ENCODE measurements at places on chromosomes 4 and X. TPM values are rescaled to one million over a fixed set of nuclear protein-coding genes. Genes with fewer than 3 reads are reported as not detected.
A peak's percentile ranks its signal among the peaks of the same experiment; 100 is the strongest.

The USP27X gene
- total RNA-seq, result 3.0 TPM

The GAB3 gene
- 12.9 TPM for total RNA-seq

The MAGEC3 gene
- not detected for total RNA-seq

The ATOH1 gene
- total RNA-seq, result not detected

DNA sequence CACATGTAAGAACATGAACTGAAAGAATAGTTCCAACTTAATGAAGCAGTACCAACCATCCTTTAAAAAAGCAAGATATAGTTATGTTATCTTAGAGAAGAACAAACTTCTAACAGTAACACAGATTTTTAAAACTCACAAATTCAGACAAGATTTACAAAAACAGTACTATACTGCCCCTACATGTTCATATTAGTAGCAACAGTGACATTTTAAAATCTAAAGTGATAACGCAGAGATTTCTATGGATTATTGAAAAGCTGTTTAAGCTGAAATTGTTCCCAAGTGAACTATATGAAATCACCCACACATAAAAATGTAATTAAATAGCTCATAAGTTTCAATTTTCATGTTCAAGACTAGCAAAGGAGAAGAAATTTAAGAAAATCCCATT lies 166.0 kb downstream of the FBXW7 start:
- no peak for DNase-seq

DNA sequence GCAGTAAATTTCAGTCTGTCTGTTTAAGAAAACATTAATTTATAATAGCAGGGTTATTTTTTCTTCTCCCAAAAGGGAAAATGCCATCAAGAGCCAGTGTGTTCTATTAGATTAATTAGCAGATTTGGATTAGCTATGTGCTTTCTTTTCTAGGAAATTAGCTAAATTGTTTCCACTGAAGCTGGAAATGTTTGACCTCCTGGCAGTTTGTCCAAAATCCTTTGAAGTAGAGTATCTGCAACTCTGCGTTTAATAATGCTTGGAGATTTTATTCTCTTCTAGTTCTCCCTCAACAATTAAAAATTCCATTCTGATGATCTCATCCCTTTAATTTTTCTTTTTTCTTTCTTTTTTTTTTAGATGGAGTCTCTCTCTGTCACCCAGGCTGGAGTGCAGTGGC lies 27.1 kb upstream of the HOPX start:
- DNase-seq, result no peak

GRCh38 chrX:72620550-72621145 lies 48.0 kb upstream of the HDAC8 start:
- DNase-seq, result no peak

- DNase-seq, result no peak
Observed at GRCh38 chrX:21374994-21375707, 933 bp downstream of the CNKSR2 start.

DNA sequence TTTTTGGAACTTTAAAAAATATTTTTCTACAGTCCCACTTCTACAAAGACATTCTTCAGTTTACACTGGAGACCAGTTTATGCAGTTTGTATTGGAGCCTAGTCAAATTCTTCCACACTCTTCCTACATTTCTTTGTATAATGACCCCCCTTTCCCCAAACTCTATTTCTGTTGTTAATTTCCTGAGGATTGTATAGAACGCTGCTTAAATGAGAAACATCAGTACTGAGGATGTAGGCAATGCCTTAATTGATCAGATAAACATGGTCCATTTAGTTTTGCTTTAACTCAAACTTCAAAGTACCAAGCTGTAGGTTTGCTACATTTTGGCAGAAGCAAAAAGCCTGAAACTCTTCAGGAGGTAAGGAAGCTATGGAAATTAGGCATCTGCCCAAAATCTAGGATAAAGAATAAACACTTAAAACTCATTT lies 155.5 kb downstream of the SLC7A11 start:
- DNase-seq, result no peak

DNA sequence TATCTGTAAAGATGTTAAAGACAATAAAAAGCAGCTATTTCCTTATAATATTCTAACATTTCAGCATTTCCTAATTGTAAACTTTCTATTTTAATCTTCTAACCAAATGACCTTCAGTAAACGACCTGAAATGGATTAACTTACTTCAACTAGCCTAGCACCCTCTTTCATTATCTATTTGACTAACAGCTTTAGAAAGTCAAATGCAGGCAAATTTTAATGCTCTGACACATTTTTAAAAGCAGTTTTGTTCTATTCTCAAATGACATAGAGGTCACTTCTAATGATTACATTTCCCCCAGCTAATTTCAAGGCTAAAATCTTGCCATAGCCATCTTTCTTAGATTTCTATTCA lies 41.9 kb downstream of the SLC7A11 start:
- DNase-seq, result no peak

DNA sequence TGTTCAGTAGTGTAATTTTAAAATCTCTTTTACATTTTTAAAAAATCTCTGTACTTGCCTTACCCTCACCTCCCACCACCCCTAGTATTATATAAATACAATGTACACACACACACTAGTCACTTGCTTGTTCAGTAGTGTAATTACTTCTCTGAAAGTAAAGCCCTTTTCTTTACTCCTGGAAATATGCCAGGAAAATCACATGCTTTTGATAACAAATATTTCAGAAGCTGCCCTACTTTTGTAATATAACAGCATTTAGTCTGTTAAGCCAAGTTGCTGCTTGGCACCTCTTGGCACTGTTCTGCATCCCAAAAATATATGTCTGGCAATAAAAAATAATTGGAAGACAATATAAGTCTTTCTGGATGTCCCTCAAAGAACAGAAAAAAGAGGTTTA lies 172.8 kb upstream of the APOOL start:
- no peak for DNase-seq

GRCh38 chr4:130029442-130029841 lies 933.5 kb downstream of the C4orf33 start:
- DNase-seq, result no peak

DNA sequence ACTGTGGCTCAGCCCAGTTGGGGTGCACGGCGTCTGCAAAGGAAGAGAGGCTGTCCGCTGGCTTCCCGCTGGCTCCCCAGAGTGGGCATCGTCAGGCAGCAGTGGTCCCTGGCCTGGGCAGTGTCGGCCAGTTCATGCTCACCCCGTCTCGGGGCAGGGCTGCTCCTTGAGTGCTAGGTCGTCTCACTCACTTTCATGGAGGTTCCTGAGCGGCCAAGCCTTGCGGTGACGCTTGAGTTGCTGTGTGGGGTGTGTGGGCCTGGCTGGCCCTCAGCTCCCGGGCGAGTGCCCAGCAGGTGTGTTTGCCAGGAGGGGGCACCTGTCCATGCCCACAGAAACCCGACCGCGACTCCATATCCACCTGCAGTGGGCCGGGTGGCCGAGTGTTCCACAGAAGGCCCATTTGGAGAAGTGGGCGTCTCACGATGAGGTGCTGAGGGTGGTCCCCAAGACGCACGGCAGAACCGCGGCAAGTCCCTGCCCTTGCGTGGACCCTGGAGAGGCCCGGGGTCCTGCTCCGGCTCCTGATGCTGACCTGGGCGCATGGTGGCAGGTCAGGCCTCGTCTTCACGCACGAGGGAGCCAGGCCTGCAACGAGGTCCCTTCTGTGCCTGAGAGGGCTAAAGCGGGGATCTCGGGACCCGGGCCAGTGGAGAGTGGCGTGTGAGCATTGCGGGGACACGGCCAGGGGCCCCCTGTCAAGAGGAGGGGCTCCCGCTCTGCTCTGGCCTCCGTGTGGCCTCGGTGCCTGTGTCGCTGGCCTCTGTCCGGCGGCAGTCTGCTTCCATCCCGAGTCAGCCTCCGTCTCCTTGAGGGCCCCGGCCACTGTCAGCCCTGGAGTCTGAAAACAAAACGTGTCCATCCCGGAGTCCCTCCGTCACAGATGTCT lies 18.5 kb upstream of the UVSSA start:
- no peak for DNase-seq

DNA sequence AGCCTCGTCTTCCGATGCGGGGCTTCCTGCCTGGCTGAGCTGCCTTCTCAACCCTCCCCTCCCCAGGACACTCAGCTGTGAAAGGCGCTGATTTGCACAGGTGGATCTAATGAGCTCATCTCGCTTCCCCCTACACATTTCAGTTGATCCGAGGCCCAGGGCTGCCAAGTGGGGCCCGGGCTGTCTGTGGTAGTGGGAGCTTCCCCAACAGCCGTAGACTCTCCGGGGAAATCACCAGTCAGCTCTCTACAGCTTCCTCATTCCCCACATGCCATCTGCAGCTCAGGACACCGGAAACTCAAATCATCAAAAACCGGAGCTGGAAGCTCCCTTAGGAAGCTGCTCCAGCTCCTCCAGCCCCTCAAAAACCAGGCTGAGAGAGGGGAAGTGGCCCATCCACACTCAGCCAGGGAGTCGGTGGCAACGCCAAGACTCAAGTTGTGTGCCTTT lies 56.2 kb downstream of the SMIM20 start:
- peak; percentile 68 for DNase-seq

DNA sequence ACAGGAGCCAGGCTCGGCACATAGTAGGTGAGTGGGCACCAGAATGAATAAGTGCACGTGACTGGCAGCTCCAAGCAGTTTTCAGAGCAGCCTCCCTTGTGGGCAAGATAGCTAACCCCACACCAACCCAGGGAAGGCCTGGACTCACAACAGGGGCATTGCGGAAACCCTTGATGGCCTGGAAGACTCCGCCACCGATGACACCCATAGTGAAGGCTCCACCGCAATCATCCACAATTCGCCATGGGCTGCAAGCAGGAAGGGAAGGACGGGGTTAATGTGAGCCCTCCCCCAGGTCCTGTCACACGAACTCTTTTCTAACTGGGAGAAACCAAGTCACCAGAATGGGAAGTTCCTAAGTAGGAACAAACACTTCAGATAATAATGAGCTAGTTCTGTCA lies 957 bp downstream of the TIMM17B start:
- DNase-seq, result no peak

DNA sequence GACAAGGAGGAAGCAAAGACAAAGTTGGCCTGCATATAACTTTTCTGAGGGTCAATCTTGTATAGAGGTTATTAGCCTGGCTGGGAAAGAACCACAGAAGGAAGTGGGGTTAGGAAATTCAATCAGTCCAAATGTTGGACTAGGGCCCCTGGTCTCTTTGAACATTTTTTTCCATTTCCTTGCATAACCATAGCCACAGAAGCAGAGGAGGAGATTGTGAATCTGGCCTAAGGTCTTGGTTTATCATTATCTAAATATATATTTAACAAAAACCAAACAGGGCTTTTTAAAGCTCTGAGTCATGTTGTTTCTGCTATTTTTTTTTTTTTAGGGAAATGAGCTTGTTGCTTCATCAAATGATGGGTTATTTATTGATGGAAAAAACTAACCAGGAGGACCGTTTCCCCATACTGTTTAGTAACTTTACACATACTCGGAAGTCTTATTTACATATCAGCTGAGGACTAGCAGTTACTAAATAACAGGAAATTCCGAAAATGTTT lies 97.7 kb upstream of the ACSL4 start:
- DNase-seq, result no peak

DNA sequence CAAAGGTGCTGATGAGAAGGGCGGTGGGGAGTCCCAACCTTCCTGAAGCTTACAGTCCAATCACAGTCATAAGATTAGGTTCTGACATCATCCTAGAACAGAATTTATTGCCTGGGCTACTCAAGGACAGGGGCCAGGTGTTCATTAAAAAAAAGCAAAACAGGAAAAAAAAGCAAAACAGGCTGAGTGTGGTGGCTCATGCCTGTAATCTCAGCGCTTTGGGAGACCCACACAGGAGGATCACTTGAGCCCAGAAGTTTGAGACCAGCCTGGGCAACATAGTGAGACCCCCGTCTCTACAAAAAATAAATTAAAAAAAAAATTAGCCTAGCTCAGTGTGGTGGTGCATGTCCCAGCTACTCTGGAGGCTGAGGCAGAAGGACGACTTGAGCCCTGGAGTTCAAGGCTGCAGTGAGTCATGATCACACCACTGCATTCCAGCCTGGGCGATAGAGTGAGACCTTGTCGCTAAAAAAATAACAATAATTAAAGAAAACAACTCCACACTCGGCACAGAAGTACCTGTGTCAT lies 3.0 kb downstream of the RAB9A start:
- DNase-seq, result no peak

DNA sequence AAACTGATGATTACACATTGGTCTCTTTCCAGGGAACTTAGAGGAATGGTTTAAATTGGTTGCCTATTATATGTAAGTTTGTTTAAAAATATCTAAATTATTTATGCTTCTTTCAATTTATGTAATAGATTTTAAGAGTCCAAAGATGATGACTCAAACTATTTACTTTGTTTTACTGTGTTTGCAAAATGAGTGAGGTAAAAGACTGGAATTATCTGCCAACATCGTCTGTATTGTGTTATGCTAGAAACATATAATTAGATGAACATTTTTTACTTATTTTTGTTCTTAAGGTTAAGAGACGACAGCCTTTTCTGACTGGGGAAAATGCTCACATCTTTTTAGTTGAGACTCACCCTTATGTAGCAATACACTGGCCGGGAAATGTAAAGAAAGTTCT lies 51.1 kb upstream of the SYTL5 start:
- DNase-seq, result no peak

DNA sequence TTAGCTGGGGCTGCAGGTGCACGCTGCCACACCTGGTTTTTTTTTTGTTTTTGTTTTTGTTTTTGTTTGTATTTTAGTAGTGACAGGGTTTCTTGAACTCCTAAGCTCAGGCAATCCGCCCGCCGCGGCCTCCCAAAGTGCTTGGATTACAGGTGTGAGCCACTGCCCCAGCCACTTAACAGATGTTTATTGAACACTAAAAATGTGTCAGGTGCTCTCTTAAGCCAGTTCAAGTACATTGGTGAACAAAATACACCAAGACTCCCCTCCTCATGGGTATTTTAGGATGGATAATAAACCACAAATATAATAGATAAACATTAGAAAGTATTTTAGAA lies 69.9 kb downstream of the TRAPPC11 start:
- DNase-seq, result no peak

DNA sequence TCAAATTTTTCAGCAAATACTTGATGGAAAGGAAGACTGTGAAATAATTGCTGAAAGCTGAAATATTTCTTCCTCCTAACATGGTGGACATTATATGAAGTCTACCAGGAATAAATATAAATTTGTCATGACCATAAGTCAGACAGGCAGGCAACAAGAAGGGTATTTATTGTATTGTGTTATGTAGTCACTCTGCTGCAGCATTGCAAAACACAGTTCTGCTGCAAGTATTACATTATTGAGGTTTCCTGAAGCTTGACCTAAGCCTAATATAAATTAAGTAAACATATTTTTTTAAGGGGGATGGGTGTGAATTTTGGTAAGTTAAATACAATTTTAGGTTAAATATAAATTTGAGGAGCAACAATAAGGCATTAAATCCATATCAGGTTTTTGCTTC lies 60.2 kb upstream of the MAOA start:
- DNase-seq, result no peak

DNA sequence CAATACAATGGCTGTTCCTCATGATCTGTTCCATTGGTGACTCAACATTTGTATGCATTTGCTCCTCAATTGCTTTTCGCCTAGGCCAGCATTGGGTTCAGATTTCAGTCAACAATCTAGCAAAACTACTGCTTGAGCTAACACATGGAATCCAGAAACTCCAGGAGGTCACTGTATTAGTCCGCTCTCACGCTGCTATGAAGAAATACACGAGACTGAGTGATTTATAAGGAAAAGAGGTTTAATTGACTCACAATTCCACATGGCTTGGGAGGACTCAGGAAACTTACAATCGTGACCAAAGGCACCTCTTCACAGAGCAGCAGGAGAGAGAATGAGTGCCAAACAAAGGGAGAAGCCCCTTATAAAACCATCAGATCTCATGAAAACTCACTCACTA lies 67.1 kb downstream of the RXFP1 start:
- DNase-seq, result no peak
